RWPE2 (cell line): ENCODE measurements at places on chromosomes 6 and 20.

GRCh38 chr6:66264376-66264775 is 557.4 kb upstream of the EYS start:
- DNase-seq = no peak

GRCh38 chr6:68046302-68046701 is 588.8 kb upstream of the ADGRB3 start:
- DNase-seq = no peak

- DNase-seq = no peak
Observed at GRCh38 chr20:25206063-25206403, 10.5 kb downstream of the ENTPD6 start.

DNA sequence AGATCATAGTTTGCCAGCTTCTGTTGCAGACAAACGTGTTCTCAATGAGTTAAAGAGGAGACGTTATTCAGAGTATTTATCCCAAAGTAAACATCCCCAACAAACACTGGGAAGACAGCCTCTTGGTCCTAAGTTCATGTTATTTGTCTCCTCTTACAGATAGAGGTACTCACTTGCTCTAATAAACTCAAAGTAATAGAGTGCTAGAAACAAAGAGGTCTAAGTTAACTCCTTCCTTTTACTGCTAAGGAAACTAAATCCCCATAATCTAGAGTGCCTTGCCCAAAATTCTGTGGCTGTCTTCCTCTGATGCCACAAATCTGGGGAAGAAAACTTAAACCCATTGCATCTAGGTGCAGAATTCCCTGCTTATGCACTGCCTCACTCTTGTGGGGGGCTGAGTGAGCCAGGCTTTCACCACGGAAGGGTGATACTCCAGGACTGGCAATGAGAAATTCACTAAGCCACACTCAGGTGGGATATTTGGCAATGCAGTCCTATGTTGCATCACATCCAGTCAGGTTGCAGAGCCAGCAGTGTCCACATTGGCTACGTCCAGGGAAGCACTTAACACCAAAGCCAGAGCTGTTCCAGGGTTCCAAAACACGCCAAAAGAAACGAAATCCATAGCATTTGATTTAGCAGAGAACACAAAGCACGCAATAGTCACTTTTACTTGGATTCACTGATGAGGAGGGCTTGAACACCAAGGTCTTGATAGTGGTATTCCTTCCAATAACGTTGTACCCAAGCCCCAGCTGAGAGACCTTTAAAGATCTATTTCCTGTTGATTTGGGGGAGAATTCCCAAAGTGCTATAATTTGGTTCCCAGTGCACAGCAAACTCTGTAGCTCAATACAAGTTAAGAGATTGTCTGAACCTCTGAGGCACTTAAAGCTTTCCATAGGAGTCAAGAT is 81.0 kb upstream of the FOXQ1 start:
- DNase-seq = no peak

GRCh38 chr6:4581468-4582385 is 194.5 kb upstream of the CDYL start:
- no peak for DNase-seq

GRCh38 chr6:110185879-110186278 is 5.7 kb downstream of the CDC40 start:
- no peak for DNase-seq

GRCh38 chr6:20377623-20378265 is 23.9 kb upstream of the E2F3 start:
- DNase-seq = no peak

GRCh38 chr6:27728442-27728841 is 183.8 kb downstream of the OR2B2 start:
- DNase-seq = no peak

DNA sequence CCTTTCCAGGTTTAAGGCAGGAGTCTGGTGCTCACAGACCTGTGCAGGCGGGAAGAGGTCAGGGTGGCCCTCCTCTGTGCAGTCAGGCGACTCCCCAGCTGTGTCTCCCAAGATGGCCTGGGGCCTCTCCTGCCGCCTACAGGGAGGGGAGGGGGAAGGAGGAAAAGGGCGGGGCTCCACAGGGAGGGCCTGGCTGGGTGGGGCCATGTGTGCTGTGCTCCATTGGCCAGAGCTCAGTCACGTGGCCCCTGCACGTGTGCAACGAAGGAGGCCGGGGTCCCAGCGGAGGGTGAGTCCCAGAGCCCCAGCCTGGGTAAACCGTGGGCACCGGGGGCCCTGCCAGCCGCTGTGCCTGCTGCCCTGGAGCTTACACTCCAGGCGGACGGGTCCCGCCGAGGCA is 211.6 kb downstream of the ZDHHC14 start:
- DNase-seq = no peak

DNA sequence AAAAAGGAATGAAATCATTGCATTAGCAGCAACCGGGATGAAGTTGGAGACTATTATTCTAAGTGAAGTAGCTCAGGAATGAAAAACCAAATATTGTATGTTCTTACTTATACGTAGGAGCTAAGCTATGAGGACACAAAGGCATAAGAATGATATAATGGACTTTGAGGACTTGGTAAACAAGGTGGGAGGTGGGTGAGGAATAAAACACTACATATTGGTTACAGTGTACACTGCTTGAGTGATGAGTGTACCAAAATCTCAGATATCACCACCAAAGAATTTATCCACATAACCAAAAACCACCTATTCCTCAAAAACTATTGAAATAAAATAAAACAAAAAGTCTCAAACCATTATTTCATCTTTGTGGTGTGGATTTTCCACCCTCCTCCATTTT is 593.5 kb downstream of the TENT5A start:
- no peak for DNase-seq

DNA sequence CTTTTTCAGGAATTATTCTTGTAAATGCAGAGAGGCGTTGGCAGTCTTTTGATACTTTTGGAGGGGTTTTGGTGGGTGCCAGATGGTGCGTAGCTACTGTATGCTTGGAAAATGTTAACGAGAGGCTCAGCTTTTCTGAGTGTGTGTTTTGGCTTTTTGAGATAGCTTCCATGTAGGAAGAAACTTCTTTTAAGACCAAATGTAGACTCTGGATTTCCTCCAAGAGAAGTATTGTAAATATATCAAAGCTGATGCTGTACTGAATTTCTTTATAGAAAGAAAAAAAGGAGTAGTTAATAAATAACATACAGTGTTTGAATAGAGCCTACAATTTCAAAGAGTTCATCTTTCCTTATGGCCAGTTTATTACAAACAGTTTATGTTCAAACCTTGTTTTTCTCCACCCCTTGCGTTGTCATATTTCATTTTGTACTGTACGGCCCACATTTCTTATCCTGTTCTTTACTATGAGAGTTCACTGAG is 16.7 kb downstream of the TIAM2 start:
- no peak for DNase-seq

DNA sequence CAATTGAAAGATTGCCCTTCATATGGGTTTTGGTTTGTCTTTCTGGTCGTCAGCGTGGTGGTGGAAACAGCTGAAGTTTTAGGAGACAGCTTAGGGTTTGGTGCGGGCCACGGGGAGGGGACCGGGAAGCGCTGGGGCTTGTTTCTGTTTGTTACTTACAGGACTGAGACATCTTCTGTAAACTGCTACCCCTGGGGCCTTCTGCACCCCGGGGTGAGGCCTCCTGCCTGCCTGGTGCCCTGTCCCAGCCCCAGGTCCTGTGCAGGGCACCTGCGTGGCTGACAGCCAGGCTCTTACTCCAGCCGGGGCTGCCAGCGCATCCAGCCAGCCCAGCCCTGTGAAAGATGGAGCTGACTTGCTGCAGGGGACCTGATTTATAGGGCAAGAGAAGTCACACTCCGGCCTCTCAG is 22.8 kb downstream of the NPEPL1 start:
- DNase-seq = peak; percentile 72

DNA sequence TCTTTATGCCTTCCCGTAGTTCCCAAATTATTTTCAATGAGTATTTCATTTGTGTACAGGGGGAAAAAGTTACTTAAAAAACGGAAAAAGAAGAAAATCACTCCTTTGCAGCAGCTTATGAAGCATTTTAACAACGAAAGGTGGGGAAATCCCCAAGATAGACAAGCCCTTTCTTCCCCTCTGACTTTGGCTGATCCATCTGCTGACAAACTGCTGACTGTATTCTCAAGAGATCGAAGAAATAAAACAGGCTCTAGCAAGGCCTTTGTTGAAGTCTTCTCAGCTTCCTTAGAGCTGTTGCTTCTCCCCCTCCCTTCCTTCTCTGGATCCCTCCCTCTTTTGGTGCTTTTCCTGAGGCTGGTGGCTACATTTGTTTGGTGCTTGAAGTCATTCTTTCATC is 325.2 kb downstream of the NRN1 start:
- no peak for DNase-seq

- no peak for DNase-seq
Observed at GRCh38 chr6:129882510-129883023, 21.5 kb upstream of the TMEM244 start.
